ENCODE measurements at places on chromosomes 1 and 21.

GRCh38 chr1:164577291-164577690 is 18.3 kb downstream of the PBX1 start:
- DNase-seq, result no peak

DNA sequence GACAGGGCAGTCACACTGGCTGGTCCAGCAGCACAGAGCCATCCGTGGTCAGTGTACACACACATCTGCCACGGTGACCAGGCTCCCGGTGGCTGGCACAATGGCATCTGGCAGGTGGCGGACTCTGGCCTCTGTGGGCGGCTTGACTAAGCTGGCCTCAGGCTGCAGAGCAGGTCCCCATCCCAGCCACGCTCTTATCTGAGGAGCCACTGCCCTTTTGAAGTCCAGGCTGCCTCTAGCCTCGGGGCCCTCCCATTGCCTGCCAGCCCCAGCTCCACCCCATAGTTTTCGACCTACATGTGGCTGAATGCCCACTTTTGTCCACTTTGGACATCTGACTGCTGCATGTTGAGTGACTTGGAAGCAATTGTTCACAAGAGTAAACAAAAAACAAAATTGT is 29.9 kb upstream of the EDN2 start:
- DNase-seq, result no peak

DNA sequence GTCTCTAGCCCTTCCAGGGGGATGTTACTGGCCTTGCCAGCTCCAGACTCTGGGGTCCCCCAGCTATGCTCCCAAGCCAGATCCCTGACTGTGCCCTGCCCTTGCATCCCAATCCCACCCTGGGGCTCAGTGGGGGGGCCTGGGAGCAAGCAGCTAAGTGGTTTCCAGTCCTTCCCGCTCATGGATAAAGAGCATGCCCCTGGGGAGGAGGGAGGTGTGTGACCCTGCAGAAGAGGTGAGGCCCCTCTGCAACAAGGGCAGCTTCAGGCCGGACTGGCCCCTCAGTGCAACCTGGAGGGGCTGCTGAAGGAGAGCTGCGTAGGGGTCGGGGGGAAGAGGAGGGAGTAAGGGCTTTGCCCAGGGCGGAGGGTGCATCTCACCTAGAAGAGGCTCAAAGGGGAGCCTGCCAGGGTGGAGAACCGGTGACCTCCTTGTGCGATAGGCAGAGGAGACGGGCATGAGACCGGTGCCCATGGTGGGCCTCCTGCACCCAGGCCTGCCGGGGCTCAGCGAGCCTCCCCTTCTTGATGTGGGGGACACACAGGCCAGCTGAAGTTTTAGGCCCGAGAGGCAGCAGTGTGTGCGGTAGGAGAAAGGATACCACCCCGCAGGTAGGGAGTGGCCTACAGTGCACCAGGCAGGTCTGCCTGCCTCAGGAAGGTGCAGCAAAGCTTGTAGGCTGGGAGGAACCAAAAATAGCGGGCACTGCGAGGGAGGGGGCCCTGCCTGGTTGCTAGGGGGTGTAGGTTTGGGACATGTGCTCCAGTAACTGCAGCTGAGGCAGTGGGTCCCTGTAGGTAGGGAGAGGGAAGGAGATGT is 3.1 kb downstream of the OBSCN start:
- no peak for DNase-seq

- DNase-seq, result no peak
Measured at GRCh38 chr1:76881762-76882161, 14.5 kb downstream of the ST6GALNAC5 start.

DNA sequence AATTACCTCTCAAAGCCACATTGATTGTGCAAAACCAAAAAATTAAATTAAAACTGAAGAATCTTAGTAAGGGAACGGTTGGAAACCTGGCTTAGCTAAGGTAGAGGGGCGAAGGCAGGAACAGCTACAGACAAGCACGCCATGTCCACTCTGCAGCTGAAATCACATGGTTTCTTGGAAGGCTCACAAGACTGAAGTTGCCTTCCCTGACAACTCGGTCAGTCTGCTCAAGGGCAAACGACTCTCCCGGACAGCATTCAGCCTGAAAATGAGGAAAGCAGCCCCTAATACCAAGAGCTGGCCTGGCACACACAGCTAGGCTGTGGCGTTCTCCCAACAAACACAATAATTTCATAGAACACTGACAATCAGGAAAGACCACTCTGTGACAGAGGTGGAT is 22.7 kb upstream of the BECN2 start:
- no peak for DNase-seq

GRCh38 chr1:232667094-232667777 is 37.3 kb upstream of the SIPA1L2 start:
- no peak for DNase-seq

GRCh38 chr21:32020564-32020963 is 147.7 kb downstream of the HUNK start:
- DNase-seq, result no peak

GRCh38 chr1:231666220-231666936 is 39.8 kb downstream of the DISC1 start:
- no peak for DNase-seq

DNA sequence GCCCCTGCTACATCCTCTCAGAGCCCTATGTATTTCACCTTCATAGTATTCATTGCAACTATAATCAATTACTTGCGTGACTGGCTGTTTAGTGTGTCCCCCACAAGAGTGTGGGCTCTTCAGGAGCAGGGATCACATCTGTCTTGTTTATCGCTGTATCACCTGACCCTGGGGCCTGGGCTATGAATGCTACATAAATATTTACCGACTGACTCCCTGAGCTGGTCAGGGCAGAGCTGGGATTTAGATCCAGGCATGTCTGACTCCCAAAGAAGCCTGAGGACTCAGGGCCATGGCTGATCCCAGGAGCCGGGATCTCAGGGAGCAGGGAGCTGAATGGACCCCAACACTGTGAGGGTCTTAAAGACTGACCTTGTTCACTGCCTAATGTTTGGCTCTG is 49.7 kb downstream of the AHDC1 start:
- DNase-seq, result no peak

GRCh38 chr1:200275415-200275814 is 134.4 kb downstream of the ZNF281 start:
- DNase-seq, result no peak

DNA sequence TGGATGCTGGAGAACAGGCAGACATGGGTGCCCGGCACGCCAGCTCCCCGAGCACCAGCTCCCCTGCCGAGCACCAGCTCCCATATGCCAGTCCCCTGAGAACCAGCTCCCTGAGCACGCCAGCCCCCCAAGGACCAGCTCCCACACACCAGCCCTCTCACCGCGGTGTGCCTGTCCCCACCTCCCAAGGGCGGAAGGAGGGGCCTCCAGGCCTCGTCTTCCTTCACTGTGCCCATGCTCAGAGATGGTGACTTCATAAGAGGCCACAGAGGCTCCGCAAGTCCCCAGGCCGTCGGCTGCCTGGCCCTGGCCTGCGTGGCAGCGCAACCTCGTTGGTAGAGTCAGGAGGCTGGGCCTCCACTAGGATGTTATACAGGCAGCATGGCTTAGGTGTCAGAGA is 69.1 kb downstream of the AGPAT3 start:
- no peak for DNase-seq

- no peak for DNase-seq
Measured at GRCh38 chr1:246338546-246338945, 168.5 kb downstream of the SMYD3 start.

DNA sequence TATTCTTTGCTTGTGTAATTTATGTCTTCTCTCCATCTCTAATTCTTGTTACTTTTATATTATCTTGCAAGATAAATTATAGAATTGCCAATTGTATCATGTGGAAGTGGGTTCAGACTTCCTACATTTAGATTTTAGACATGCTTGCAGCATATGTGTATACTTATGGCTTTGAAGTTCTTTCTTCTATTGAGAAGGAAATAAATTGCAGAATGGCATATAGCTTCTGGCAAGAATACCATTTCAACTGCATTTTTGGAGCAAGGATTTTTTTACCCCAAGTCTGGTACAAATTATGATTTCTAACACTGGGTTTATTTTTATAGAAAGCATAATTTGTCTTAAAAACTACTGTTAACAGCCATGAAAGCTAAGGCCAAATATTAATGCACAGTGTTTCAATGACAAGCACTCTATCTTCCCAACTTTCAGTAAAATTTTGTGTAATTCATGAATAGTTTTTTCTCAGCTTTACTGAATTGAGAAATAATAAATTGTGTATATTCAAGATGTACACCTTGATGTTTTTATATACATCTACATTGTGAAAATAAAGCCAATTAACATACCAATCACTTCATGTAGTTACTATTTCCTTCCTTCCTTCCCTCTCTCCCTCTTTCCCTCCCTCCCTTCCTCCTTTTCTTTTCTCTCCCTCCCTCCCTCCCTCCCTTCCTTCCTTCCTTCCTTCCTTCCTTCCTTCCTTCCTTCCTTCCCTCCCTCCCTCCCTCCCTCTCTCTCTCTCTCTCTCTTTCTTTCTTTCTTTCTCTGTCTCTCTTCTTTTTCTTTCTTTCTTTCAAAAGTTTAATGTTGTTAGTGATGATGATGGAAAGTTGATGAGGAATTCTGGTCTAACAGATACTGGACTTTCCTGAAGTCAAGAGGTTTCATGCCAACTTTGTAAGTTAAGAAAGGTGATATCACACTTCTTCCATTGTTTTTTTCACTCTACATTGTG is 47.1 kb upstream of the HMCN1 start:
- no peak for DNase-seq

- DNase-seq, result no peak
Measured at GRCh38 chr1:3159121-3159520, 90.1 kb downstream of the PRDM16 start.

DNA sequence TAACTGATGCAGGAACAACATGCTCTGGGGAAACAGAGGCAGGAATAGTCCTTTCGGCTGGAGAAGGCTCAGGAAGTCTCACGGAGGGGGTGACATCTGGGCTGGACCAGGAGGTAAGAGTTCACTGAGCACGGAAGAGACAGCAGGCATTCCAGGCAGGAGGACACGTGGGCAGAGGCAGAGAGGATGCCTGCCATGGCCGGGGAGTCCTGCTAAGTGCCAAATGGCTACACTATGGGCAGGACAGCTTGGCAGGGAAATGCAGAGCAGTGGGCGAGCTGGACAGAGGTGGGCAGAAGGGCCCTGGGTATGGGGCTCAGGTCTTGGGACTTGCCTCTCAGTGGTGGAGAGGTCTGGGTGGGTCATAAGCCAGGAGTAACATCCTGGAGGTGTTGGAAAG is 17.6 kb downstream of the ALDH4A1 start:
- no peak for DNase-seq

DNA sequence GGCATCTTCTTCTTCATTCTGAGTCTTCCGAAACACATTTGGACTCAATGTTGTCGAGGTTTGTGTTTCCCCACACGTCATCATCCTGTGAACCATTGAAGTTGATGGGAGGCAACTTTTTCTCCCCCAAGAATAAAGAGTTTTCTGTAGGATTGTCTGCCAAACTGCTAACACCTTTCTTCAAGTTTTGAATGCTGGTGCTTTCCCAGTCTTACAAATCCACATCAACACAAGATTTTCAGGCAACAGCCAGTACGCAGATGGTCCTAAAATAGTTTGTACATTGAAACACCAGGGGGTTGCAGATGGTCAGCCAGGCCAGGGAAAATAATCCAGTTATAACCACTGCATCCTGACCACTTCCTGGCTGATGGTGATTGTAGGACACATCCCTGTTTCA is 187.9 kb downstream of the DISC1 start:
- DNase-seq, result no peak

DNA sequence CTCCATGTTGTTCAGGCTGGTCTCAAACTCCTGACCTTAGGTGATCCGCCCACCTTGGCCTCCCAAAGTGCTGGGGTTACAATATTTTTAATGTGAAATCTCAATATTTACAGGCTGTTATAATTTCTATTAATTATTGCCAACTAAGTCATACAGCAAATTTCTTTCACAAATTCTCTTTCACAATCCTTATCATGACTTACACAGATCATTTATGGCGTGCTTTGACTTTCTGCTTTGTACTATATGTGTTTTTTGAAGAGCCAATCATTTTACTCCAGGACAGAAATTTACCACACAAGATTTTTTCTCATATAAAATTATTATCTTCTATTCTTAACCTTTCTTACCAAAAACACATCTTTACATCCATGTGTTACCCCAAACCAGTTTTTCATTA is 1729.9 kb downstream of the NCAM2 start:
- DNase-seq, result no peak
